Osteocyte (in vitro differentiated cells): ENCODE measurements at places on chromosomes 1 and 21. TPM values are rescaled to one million over a fixed set of nuclear protein-coding genes. Genes with fewer than 3 reads are reported as not detected.

PRELP gene
- total RNA-seq: 0.94 and 1.0 TPM in 2 replicates

DNA sequence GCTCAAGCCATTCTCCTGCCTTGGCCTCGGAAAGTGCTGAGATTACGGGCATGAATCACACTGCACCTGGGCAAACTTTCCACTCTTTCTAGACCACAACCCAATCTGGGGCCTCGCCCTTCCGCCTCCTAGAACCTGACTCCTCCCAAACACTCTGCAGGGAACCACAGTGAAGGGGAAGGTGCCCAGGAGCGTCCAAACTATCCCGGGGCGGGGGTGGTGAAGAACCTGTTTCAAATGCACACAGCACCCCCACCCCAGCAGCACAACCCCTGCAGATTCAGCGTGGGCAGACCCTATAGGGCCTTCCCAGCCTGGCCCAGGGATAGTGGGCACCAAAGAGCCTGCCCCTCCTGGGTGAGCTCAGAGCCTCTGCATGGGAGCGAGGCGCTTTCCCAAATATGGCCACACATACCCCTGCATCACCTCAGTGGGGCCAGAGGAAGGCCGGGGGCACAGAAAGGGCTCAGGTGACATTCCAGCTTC is 86.9 kb downstream of the STUM start:
- no peak for DNase-seq

- DNase-seq: no peak
Observed at GRCh38 chr1:26888231-26888630, 1.9 kb downstream of the GPN2 start.

DNA sequence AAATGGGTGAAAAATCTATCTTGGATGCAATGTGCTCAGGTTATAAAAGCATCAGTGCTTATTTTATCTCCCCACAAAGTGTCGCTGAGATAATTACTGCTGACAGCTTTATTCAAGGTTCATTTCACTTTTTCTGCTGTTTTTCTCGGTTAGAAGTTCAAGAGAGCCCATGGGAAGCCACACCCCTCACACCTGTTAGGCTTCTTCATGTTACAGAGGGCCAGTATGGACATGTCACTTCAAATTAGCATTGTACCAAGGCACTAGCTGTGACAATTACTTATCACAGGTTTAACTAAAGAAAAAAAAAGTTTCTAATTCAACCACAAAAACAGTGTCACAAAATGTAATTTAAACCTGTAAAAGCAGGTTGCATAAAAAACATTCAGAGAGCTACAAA is 187.3 kb upstream of the DMRTA2 start:
- no peak for DNase-seq
